ENCODE measurements at places on chromosomes 2 and 18.
A peak's percentile ranks its signal among the peaks of the same experiment; 100 is the strongest.

- DNase-seq: no peak
These were observed 144.3 kb downstream of the DTNB start for GRCh38 chr2:25529034-25529433.

- no peak for DNase-seq
These were observed 20.8 kb upstream of the CEP68 start for GRCh38 chr2:65035351-65035943.

GRCh38 chr2:1546023-1546591 is 132.8 kb downstream of the TPO start:
- peak; percentile 40 for DNase-seq

- DNase-seq: no peak
These were observed 34.9 kb downstream of the SLC38A11 start for GRCh38 chr2:164920430-164920829.

DNA sequence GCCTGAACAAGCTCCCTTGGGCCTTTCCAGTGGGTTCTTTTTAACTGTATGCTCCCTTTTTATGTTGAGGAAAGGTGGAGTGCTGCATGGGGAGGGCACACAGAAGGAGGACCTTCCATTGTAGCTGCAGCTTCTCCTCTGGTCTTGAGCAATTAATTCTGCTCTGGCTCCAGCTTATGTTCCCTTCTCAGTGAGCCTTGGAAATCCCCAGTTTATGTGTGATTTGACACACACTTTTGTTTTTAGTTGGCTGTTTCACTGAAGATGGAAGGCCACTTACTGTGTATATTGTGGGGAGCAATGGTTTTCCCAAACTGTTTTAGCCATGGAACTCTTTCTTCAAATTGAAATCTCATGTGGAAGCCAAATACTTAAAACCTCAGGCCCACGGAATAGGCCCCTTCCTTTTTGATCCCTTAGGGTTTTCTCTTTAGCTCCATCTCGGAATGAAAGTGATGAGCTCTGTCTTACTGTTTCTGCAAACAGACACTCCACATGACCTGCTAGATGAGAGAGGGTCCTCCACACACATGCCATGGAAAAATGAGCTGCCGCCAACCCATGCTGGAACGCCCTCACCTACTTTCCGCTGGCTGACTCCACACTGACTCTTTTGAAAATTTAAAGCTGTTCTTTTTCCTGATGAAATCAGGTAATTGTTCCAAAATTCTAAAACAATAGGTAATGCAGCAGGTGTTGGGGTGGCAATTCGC is 280.9 kb upstream of the SIX2 start:
- DNase-seq: no peak

DNA sequence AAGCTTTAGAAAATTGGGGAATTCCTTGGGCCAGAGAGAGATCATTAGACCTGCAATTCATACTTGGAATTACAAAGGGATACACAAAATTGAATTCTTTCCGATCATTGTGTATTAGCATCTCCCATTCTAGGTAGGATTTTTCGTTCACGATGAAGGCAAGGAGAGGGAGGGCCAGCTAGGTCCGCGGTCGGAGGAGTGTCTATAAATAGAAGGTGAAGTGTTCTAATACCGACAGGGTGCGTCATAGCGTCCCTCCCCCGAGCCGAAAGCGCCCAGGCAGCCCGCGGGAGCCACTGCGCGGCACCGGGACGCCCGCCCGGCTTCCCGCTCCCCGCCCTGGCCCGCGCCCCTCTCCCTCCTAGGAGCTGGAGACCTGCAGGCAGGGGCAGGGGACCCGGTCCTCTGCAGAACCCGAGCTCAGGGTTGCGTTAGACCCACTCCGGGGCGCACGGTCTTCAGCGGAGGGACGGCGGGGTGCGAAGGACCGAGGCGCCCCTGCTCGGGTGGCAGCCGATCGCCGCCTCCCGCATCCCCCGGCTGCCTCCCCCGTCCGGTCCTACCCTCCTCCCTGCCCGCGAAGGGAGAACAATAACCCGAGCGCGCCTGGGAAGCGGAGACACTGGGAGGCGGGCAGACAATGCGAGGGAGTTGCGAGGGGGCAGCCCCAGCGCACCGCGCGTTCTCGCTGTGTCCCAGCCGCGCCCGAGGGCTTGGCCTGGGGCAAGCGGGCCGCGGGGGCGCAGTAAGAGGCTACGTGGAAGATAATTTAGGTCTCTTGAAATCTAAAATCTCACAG is 114.2 kb upstream of the SERTAD2 start:
- DNase-seq: peak; percentile 80

GRCh38 chr2:194203898-194204297 is 1453.1 kb upstream of the SLC39A10 start:
- DNase-seq: no peak

- DNase-seq: no peak
These were observed 90.6 kb downstream of the TTC32 start for GRCh38 chr2:19811186-19811585.

- DNase-seq: no peak
These were observed 250.5 kb downstream of the CAMKMT start for GRCh38 chr2:44612276-44612675.

DNA sequence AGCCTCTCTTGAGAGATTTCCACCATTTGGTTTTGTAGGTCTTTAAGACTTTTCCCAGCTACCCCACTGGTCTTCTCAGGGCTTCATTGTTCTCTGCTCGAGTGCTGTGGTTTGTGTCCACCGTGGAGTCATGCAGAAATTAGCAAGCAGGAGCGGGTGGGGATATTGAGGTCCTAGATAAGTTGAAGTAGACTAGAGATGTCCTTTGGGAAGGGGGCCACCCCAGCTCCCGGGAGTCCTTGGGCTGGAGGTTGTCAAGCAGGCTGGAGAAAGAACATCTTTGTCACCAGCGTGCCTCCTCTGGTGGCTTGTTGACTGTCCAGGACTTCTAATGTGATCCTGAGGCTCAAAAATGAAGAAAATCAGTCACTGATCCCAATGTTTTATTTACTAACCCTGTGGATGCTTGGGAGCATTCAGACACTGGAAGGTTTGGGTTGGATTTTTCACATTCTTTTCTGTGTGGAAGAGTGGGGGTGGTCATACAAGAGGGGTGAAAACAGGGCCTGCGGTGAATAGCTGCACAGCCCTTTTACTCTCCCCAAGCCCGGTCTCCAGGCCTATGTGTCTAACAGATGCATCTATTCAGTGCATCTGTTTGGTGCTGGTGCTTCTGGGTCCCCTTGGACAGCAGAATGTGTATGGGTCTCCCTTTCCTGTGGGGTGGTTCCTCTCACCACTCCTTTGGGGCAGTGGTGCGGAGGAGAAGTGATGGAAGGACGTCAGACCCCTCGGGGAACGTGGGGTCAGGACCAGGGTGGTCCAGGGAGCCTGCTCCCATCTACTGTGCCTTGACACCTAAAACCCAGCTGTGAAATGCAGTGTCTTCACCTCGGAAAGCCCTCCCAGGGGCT is 208.1 kb downstream of the KLHL29 start:
- DNase-seq: no peak

GRCh38 chr2:20229322-20230113 is 4.6 kb upstream of the SDC1 start:
- no peak for DNase-seq
